ENCODE measurements at places on chromosomes 12 and 14.

DNA sequence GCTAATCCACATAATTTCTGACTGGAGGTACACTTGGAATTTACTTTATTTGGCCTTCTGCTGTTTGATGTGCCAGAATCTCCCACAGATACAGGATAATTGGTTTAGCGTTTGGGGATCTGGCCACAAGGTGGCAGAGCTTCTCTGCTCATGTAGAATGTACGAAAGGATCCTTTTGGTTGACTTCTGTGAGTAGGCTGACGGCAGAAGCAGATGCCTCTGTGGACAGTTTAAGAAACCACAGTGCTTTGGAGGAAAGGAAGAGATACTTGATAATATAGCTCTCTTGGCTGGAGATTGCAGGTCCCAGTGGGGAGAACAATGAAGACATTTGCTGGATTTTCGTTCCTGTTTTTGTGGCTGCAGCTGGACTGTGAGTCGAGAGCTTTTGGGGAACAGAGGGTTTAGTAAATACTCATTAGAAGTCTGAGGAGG lies 75.3 kb upstream of the OR4E1 start:
- DNase-seq = no peak

DNA sequence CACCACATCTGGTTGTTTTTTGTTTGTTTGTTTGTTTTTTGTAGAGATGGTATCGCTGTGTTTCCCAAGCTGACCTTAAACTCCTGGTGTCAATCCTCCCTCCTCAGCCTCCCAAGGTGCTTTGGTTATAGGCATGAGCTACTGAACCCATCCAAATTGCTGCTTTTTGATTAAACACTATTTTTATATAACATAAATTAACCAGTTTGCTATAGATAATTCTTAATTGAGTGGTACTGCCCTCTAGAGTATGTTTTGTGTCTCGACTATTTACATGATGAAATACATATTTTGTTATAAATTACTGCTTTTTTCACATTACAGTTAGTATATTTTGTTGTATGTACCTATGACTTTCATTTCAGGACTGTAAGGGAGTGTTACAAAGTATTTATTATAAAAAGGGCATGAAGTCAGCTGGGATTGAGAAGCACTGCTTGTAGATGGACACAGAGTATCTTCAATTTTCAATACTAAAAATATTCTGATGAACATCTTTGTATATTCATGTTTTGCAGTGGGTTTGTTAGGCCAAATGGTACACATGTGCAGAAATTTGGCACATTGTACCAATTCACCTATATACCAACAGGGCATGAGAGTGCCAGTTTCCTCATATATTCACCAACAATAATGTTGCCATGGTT lies 14.9 kb upstream of the SCAF11 start:
- no peak for DNase-seq

DNA sequence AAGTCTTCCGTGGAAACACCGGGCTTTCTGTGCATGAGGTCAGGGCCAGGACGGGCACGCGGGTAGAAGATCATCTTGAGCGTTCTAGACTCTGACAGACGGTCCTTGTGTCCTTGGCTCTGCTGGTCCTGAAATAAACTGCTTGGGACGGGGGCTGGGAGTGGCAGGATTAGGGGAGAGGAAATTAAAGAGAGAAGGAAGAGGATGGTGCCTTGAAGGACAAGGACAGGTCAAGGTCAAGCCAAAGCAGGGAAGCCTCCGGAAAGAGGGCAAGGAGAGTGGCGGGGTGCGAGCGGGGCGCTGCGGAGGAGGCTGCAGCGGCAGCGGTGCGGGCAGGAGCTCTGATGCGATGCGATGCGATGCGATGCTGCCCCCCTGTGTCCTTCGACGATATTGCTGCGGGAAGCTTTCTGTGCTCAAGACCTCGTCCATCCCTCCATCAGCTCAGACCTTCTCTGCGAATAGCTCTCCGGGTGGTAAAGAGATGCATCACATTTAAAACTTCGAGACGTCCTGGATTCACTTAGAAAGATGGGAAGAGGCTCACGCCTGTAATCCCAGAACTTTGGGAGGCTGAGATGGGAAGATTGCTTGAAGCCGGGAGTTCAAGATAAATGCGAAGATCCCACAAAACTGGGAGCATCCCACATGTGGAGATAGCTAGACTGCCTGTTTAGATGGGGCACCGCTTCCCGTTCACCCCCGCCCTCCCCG lies 110.1 kb upstream of the TMEM132D start:
- DNase-seq = no peak

DNA sequence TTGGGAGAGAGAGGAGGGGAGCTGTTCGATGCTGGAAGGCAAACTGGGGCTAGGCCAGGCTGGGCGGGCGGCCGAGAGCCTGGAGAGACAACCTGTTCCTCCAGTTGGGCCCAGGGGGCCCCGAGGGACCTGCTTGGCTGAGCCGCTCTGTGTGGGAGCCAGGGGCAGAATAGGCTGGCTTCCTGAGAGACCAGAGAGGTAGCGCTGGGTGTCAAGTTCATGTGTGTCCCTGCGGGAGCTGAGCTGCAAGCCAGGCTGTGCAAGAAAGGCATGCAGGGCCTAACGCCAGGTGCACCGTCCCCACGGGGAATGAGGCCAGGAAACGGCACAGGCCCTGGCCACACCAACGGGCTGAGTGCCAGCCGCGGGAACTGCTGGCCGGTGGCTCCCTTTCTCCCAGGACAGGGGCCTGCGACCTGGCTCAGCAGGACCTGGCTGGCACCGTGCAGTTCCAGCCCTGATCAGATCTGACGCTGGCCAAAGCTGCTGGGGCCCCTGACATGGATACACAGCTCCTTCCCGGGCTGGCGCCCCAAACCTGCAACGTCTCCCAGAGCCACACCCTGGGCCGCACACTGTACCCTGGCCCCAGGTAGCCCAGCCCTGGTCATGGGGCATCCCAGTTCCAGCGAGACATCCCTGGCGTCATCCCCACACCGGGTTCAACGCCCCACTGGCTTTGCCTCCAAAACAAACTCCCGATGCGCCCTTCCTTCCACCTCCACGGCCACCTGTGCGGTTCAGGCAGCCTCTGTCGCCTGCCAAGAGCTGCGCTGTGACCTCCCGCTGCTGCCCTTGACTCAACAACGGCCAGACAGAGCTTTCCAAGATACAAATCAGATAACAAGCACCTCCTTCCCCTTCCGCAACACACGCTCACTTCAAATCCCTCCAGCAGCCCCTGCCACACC lies 65.0 kb downstream of the RFLNA start:
- DNase-seq = peak; percentile 98

GRCh38 chr12:119222222-119222951 lies 43.7 kb downstream of the HSPB8 start:
- no peak for DNase-seq

GRCh38 chr12:40034156-40034555 lies 71.7 kb downstream of the SLC2A13 start:
- DNase-seq = no peak

GRCh38 chr12:107748472-107748871 lies 12.5 kb downstream of the PRDM4 start:
- no peak for DNase-seq

- DNase-seq = no peak
Observed at GRCh38 chr14:55762595-55763232, 182.7 kb downstream of the KTN1 start.

- no peak for DNase-seq
Observed at GRCh38 chr12:27968972-27969623, 3.4 kb downstream of the PTHLH start.

GRCh38 chr12:114174326-114174725 lies 208.2 kb upstream of the RBM19 start:
- no peak for DNase-seq

DNA sequence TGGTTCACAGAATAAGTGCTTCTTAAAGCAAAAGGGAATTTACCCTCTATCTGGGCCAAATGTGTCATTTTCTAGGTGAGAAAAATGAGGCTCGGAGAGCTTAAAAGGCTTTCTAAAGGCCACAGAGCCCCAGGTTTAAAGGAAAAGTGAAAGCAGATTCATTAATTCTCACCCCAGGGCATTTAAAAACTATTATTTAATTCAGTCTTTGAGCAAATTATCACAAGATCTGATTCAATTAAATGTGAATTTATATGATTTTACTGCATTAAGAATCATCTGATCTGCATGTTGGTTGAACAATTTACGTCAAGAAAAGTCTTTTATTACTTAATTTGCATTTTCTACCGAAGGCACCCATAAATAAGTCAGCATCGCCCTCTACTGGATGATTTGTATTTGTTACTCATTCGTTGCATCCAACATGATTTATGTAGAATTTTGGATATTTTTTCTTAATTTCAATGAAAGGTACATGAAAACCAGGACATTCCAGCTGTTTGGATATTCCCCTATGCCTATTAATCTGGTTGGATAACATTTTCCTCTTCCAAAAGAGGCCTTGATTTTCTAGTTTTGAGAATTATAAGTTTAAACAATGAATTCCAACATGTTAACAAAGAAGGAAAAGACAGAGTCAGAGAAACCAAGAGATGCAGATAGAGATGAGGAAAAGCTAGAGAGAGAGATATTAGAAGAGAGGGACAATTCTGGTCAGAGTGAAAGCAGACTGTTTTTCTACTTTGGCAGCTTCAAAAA lies 19.1 kb upstream of the DHRS7 start:
- DNase-seq = no peak

DNA sequence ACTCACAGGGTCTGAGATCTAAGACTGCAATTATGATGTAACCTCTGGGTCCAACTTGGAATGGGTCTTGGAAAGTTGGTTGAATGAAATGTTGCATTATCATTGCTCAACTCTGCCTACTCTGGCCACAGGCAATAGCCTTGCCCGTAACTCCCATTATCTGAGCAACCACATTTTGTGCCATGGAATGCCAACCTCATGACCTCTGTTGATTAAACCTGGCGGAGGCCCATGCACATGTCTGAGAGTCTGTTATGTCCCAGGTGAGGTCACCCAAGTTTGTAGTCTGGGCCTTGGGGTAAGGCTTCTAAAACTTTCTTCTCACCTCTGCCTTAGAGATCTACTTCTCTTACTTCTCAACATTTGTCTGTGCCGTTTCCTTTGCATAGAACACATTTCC lies 140.9 kb downstream of the TBX5 start:
- DNase-seq = peak; percentile 58

DNA sequence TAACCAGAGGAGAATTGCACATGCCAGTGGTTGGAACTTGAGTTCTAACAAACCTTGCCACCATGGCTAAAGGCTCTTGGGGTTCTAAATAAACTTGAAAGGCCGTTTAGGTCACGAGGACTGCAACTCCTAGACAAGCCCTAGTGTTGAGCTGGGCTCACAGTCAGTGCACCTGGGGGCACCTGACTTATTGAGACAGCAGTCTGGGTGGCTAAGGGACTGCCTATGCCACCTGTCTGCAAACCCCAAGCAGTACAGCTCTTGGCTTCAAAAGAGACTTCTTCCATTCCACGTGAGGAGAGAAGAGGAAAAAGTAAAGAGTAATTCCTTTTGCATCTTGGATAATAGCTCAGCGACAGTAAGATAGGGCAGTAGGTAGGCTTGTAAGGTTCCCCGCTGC lies 765.6 kb upstream of the FOXG1 start:
- DNase-seq = no peak

DNA sequence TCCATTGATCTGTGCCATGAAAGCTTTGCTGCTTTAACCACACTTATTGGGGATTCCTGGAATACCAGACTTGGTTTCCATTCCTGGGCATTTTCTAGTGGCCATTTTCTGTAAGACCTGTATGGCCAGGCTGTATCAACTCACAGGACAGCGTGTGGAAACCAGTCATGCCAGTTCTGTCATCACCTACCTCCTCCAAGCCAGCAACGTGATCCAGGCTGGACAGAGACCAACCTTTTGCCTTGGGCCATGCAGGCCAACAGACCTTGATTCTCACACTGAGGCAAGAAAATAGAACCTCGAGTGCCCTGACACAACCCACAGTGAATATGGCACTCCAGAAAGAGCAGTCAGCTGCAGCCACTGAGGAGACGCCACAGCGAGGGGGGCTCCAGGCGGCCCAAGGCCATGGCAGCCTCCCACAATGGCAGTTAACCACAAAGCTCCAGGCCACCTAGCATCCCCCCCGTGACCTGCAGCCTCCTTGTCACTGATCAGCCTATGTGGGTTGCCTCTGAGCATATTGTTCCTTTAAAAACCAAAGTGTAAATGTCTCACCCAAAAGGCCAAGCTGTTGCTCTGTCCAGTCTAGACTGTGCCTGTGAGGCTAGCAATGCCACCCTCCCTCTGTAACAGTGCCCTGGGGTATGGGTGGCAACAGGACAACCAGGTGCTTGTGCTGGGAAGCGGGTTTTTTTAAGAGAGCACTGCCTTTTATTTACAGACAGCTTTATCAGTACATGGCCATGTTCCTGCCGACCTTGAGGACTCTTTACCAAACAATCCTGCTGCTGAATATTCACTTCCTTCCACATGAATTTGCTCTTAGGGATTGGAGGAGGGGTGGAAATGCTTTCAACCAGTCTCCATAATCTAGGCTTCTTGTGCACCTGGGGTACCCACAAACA lies 168.7 kb upstream of the HIF1A start:
- peak; percentile 78 for DNase-seq

DNA sequence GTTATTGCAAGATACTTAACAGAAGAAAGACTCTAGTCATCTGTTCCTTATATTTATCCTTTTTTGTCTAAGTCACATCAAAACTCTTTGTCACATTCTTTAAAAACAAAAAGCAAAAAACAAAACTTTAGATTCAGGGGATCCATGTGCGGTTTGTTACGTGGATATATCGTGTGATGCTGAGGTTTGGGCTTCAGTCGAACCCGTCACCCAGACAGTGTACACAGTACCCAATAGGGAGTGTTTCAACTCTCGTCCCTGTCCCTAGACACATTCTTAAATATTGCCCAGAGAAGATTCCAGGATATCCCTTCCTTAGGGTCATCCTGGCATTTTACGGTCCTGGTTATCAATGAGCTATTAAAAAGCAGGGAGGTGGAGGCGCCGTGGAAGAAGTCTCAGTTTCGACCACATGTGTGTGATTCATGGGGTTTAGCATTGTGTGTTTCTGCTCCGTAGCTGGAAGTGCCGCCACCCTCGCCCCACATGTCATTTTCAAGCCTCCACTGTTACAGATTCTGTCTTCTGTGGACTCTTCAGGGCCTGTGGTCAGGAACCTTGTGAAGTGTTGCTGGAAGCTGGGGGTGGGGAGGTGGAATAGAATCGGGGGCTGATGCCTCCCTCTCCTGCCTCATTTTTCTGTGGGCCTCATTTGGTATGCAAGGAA lies 19.9 kb downstream of the CCND2 start:
- no peak for DNase-seq

- DNase-seq = no peak
Observed at GRCh38 chr12:1993341-1993740, 10.9 kb downstream of the DCP1B start.

DNA sequence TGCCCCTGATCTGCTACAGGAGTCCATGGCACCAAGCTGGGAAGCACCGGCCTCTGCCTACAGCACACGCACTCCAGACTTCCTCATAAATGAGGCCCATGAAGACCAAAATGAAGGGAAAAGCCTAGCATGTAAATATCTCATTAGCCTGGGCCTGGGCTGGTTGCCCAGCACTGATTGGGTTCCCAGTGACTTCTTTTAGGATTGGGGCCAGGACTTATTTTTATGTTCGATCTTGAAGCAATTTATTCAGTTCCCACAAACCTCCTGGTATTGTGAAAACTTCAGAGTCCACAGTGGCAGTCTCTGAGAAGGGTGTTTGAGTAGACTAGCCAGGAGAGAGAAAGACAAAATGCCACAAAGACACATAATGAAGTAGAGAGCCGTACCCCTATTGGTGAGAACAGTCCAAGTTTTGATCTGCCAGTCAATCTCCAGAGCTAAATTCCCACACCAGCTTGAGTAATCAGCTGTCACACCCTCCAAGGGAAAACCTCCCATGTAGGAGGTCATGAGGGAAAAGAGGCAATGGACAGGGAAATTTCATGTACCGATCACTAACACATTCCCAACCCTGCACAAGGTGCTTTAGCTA lies 78.2 kb downstream of the PHLDA1 start:
- no peak for DNase-seq
